ENCODE measurements at places on chromosomes 11 and 22. TPM values are rescaled to one million over a fixed set of nuclear protein-coding genes. Genes with fewer than 3 reads are reported as not detected.

The C11orf16 gene
- total RNA-seq: not detected

The KCNJ5 gene
- not detected for total RNA-seq

The BTG4 gene
- total RNA-seq: not detected

The WNT11 gene
- not detected for total RNA-seq

GRCh38 chr22:36417281-36417686, 29.5 kb upstream of the MYH9 start:
- DNase-seq: no peak

GRCh38 chr11:47714554-47715081, 551 bp downstream of the AGBL2 start:
- peak; percentile 28 for DNase-seq

DNA sequence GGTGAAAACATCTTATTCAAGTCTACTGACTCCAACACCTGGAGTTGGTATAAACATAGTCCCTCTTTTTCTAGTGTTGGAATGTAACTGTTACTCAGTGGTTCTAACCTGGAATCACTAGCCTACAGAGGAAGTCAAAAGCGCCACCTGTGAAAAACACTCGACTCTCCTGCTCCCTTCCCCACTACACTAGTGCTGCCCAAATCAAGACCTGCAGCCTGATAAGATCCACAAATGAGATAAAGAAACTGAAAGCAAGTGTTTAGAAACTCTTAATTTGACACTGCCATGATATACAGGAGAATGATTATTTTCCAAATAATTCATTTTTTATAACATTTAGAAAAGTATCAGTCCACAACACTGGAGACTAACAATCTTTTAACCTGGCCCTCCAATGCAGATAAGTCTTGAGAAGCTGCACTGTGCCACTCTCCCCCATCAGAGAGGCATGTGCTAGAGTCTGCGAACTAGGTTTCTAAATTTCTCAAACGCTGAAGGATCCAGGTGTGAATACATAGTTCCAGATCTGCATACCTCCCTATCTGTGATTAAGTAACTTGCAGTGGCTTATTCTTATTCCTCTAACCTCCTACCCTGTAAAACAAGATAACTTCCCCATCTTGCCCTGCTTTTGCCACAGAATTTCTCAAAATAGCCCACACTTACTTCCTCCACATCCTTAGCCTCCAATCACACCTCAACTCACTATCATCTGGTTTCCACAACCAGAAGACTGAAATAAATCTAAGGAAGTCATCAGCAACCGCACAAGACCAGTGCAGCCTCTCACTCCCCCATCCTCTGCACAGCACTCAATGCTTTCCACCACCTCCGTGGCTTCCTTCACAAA, 88.1 kb downstream of the RRAS2 start:
- no peak for DNase-seq

- DNase-seq: no peak
Measured at GRCh38 chr11:2883979-2884815, 1.4 kb downstream of the CDKN1C start.

GRCh38 chr11:35373284-35373933, 45.9 kb downstream of the SLC1A2 start:
- no peak for DNase-seq

DNA sequence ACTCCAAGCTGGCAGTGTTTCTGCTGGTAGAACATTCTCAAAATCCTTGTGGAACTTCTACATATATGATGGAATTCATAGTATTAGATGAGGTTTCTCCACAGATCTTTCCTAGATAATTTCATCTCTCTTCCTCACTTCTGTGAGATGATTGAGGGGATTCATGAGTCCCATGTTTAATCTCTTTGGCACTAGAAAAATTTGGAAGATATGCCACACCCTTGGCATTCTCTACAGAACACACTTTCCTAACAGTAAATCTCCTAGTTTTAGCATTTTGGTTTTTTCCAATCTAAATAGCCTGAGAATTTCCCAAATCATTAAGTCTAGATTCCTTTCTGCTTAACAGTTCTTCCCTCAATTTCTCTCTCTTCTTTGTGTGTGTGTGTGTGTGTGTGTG, 35.3 kb downstream of the MED15 start:
- no peak for DNase-seq

- DNase-seq: no peak
Measured at GRCh38 chr22:40673017-40673416, 6.3 kb upstream of the MCHR1 start.

- DNase-seq: no peak
Measured at GRCh38 chr11:93648158-93648557, 13.3 kb upstream of the CEP295 start.

DNA sequence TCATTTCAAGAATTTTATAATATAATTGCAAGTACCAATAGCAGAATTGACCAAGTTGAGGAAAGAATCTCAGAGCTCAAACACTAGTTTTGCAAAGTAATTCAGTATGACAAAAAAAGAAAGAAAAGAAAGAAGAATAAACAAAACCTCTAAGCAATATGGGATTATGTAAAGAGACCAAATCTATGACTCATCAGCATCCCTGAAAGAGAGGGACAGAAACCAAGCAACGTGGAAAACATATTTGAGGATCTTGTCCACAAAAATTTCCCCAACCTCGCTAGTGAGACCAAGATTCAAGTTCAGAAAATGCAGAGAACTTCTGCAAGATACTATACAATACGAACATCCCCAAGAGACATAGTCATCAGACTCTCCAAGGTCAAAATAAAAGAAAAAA, 203.7 kb upstream of the DDI1 start:
- no peak for DNase-seq

Data from CD4-positive, CD25-positive, alpha-beta regulatory T cell (primary cell).